H7 (cell line): ENCODE measurements at places on chromosomes 3 and 15.

GRCh38 chr15:50685976-50686468 is 575 bp downstream of the TRPM7 start:
- DNase-seq, result peak; percentile 74

DNA sequence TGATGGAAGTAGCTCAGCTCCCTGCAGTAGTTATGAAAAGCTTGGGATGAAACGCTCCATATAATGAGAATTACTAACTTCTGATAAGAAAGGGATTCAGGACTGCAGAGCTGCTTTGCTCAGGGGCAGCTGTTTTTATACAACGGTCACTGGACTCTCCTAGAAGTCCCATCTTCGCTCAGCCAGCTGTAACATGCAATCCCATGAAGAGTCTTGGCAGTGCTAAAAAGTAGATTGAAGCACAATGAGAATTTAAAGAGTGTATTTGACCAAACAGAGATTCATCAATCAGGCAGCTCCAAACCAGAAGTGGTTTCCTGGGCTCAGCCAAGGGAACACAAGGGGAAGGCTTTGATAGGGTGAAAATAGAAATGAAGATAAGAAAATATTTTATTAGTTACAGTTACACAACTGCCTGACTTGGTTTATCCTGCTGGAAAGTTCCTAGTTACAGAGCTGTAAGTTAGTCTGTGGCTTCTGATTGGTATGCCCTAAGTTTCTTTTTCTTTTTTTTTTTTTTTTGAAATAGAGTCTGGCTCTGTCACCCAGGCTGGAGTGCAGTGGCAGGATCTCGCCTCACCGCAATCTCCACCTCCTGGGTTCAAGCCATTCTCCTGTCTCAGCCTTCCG is 24.1 kb downstream of the SIDT1 start:
- DNase-seq, result no peak

GRCh38 chr15:69760890-69761568 is 308.4 kb downstream of the RPLP1 start:
- no peak for DNase-seq

DNA sequence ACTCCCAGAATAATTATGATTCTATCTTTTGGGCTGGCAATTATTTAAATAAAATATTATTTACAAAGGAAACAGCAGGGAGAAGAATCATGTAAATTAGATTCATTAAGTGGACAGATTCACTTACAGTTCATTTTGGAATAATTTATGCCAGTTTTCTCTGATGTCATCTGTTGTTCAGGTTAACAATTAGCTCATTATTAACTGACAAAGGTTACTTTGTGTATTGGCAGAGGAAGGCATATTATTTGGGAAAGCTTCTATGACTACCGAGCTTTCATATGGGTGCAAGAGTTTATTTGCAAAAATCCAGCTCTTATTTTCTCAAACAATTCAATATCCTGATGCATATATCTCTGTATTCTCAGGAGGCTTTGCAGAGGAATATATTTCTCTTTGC is 224.4 kb downstream of the CHST2 start:
- no peak for DNase-seq

- no peak for DNase-seq
Observed at GRCh38 chr15:98834976-98835375, 172.6 kb downstream of the PGPEP1L start.

DNA sequence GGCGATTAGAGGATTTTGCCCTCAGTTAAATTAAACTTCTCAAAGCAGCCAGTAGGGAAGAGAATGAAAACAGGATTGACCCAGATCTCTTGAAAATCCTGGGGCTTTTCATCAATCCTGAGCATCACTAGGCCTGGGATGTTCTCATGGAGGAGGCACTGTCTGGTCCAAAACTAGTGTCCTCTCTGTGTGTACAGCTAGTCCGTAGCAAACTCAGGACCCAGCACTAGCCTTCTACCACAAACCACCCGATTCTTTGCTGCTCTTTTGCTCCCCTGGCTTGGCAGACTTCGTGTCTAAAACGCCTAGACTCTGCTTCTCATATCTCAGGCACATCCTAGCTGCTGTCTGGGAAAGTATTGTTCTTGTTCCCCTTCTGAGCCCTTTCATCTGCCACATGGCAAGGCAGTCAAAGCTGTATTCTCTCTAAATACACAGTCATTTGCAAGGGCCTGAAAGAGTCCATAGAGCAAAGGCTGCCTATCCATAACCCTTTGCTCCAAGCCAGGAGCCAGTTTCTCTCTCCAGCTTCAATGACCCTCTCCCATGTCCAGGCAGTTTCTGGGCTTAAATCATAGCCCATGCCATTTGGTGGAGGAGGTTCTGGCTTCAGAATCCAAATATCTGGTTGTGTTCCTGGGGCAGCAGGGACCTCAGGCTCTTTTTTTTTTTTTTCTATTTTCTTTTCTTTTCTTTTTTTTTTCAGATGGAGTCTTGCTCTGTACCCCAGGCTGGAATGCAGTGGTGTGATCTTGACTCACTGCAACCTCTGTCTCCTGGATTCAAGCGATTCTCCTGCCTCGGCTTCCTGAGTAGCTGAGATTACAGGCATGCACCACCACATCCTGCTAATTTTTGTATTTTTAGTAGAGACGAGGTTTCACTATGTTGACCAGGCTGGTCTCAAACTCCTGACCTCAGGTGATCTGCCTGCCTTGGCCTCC is 52.4 kb downstream of the CDC25A start:
- no peak for DNase-seq

DNA sequence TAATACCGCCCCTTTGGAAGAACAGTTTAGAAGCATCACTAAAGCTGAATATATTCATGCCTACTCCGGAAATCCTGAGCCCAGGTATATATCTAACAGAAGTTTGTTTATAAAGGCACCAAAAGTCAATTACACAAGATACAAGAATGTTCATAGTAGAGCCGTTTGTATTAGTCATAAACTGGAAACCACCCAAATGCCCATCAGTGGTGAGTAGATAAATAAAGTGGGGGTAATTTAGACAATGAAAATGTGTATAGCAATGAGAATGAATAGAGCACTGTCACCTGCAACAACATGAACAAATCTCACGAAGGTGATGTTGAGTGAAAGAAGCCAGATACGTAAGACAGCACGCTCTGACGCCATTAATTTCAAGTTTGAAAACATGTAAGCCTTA is 68.3 kb upstream of the GLCE start:
- no peak for DNase-seq

DNA sequence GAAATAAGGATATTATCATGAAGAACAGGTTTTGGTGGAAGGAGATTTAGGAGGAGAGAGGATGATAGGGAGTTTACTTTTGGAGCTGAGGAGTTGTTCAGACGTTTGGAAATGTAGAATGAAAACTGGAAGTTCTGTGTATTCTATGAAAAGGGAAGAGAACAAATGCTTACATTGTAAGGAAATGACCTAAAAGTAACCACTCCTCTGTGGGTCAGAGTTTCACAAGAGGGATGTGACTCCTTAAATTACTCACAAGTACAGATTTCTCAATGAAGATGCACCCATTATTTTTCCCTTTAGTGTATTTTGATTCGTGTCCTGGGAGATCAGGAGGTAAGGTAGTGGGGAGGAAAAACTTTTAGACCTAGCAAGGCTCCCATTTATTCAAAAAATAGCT is 4.0 kb downstream of the RNF13 start:
- no peak for DNase-seq

GRCh38 chr3:188470508-188471130 is 316.7 kb downstream of the LPP start:
- DNase-seq, result no peak

DNA sequence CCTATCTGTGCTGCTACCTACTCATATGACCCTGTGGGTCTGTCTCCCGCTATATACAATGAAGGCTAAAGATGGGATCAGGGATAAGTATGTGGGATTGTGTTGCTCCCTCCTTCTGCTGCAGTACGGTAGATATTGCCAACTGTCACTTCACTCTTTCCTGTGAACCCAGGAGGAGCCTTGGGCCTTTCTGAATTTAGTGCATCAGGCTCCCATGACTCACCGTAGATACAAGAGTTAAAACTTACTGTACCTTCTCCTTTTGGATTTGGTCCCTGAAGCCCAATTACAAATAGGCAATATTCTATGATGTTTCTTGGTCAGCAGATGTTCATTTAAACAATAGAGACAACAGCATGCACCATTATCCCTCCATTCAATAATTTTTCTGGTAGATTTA is 27.4 kb downstream of the MITF start:
- no peak for DNase-seq

GRCh38 chr3:60011218-60011617 is 961.4 kb upstream of the CFAP20DC start:
- DNase-seq, result no peak

GRCh38 chr15:88482263-88482662 is 14.8 kb downstream of the MRPS11 start:
- no peak for DNase-seq

DNA sequence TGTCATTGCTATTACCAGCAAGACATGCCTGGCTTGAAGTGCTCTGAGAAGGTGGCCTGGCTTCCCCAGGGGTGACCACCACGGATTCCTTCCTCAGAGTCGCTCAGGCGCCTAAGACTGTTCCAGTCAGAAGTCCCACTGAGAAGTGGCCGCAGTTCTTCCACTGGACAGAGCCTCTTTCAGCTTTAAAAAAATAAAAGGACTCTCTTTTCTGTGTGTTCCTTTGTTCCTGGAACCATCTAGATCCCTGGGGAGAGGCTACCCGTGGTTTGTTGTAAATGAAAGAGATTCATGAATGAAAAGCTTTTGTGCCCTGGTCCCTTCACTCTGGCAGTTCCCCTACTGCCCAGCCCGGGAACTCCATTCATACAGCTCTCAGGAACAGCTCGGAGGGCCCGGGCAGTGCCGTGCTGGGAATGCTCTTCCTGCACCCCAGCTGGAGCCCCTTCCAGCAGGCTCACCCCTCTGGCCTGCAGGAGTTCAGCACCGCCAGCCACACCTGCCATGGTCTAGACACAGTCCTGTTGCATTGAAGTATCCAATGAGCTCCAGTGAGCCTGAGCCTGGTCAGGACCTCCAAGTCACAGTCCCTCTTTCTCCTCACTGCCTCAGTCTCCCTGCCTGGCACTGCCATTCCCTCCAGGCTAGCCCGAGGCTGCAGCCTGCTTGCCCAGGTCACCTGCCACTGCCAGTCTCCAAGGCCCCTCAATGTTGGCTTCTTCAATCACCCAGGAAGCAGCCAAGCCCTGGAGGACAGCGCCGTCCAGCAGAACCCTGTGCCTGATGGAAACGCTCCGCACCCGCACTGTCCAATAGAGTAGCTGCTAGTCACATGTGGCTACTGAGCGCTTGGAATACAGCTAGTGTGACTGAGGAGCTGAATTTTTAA is 75.4 kb downstream of the XXYLT1 start:
- DNase-seq, result peak; percentile 82
